ENCODE measurements at places on chromosomes 11 and 22.

- peak; percentile 13 for DNase-seq
These were observed 117.2 kb upstream of the IGLL5 start for GRCh38 chr22:22770280-22770871.

DNA sequence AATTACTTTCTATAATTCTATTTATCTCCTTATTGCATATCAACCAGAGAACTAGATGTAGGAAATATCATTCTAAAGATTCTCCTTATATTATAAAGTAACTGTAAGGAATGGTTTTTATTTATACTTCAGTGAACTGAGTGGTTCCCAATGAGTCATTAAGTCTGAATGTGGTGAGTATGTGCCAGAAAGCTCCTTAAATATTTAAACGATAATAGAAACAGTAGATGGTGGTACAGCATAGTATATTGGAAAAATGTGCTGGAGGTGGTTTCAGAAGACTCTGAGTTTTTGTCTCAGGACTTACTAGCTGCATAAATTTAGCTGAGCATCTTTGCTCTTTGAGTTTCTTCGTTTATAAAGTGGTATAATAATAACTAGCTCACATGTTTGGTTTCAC lies 653.5 kb downstream of the FAM181B start:
- no peak for DNase-seq

DNA sequence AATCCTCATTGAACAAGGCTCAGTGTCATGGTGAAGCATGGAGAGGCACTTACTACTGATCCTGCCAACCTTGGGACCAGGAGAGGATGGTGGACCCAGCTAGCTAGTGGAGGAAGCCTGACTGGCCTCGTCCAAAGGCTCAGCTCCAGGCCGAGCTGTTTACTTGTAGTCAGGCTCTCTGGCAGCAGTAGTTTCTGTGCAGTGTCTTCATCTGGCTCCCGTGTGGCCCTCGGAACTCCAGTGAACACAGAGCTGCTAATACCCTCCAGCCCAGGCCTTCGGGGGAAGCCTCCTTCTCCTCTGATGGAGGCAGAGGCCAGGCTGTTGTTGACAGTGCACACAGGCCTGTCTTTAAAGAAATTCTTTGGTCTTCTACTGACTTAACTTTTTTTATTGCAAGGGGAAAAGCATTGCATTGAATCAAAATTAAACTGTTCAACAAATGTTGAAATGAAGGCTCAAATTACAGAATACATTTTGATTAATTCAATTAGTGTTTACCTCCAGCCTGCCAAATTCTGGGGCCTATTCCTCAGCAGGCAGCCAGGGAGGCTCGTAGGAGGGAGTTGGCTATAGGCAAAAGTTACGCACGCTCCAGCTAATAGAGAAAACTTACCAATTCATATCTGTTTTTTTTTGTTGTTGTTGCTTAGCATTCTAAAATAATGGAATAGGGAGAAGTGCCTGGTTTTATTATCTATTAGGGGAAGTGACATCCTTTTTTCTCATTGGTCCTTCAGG lies 18.8 kb downstream of the PPFIBP2 start:
- DNase-seq: no peak

DNA sequence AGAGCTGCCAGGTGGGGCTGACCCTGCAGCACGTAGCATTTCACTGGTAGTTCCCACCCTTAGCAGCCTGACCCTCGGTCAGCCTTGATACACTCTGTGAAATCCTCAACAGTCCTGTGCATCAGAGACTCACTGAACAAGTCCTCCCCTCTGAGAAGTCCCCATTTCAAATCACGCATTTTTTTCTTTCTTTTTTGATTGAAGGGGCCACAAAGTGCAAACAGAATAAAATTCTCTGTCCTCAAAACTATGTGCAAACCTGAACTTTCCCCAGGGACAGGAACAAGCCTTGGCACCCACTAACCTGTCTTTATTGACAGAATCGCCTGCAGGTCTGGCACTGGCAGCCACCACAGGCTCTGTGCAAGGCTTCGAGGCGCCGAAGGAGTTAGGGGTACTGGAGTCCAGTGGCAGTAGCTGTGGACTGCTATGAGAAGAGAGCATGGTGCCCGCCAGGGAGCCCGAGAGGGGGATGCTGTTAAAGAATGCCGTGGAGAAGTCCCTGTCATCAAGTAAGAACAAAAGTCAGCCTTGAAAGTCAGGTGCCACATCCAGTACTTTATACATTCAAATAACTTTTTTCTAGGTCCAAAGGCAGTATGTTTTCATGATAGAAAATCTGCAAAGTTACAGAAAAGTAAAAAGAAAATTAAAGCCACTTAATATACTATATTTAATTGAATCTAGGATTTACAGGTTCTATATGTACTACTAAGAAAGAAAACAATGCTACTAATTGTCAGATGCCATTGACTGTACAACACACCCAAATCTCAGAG lies 53.8 kb downstream of the HIRA start:
- DNase-seq: no peak

DNA sequence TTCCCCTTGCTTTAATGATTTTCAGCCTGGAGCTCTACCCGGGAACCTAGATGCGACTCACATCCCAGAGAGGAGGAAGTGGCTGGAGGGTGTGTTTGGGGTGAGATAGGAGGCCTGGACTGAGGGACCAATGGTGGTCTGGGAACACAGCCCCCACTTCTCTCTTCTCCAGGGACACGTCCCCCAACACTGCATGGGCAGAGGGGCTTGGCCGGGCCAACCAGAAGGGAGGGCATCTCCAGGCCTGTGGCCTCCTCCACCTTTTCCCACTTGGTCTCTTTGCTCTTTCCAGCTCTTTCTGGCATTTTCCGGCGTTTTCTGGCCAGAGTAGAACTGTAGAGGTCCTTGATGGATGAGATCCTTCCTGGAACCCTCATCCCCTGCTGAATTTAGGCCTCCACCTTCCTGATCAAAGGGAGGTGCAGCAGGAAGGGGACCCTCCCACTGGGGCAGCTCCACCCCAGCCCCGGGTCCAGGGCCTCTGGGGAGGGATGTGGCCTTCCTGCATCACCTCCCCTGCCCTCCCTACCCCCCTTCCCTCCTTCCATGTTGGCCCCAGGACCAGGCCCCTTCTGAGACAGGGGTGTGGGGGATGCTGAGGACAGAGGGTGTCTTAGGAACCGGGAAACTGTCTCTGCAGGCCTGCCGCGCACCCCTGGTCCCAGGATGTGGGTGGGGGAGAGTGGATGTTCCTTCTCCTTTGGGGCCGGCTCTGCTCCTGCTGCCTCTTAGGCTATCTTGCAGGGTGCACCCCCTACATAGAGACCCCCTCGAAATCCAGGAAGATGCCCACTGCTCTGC lies 24.4 kb downstream of the MRGPRG start:
- DNase-seq: no peak

DNA sequence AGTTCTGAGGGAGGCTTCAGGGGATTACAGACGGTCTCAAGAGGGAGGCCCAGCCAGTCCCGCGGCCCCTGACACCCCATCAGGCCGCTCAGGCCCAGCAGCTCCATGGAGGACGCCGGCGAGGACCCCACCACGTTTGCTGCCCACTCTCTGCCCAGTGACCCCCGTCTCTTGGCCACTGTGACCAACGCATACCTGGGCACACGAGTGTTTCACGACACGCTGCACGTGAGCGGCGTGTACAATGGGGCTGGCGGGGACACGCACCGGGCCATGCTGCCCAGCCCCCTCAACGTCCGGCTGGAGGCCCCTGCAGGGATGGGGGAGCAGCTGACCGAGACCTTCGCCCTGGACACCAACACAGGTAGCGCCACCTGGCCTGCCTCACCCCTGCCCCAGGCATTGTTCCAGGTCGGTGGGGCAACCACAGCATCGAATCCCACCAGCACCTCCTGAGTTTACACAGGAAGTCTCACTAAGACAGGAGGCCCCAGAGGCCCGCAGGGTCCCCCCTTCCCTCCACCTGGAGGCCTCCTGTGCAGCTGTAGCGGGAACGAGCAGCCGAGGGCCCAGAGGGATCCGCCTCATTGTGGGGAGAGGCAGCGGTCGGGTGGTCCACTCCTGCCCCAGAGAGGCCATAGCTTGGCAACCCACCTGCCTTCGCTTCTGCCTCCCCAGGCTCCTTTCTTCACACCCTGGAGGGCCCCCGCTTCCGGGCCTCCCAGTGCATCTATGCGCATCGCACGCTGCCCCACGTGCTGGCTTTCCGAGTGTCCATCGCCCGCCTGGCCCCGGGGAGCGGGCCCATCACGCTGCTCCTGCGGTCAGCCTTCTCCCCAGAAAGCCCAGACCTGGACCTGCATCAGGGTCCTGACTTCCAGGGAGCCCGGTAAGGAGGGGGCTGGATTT lies 1.0 kb downstream of the PGGHG start:
- no peak for DNase-seq

Measured in stimulated activated naive CD4-positive, alpha-beta T cell treated with Interleukin-2 at 50 U/mL for 16 hours (primary cell).